ENCODE measurements at places on chromosomes 6 and 20.

GRCh38 chr20:18031050-18031449, 26.7 kb downstream of the OVOL2 start:
- DNase-seq = no peak

- no peak for DNase-seq
These were observed 27.1 kb downstream of the PPP1R3G start for GRCh38 chr6:5112066-5112799.

GRCh38 chr6:26269531-26270485, 95.2 kb upstream of the BTN3A2 start:
- no peak for DNase-seq

- DNase-seq = no peak
These were observed 49.8 kb downstream of the EYA4 start for GRCh38 chr6:133290930-133291329.

DNA sequence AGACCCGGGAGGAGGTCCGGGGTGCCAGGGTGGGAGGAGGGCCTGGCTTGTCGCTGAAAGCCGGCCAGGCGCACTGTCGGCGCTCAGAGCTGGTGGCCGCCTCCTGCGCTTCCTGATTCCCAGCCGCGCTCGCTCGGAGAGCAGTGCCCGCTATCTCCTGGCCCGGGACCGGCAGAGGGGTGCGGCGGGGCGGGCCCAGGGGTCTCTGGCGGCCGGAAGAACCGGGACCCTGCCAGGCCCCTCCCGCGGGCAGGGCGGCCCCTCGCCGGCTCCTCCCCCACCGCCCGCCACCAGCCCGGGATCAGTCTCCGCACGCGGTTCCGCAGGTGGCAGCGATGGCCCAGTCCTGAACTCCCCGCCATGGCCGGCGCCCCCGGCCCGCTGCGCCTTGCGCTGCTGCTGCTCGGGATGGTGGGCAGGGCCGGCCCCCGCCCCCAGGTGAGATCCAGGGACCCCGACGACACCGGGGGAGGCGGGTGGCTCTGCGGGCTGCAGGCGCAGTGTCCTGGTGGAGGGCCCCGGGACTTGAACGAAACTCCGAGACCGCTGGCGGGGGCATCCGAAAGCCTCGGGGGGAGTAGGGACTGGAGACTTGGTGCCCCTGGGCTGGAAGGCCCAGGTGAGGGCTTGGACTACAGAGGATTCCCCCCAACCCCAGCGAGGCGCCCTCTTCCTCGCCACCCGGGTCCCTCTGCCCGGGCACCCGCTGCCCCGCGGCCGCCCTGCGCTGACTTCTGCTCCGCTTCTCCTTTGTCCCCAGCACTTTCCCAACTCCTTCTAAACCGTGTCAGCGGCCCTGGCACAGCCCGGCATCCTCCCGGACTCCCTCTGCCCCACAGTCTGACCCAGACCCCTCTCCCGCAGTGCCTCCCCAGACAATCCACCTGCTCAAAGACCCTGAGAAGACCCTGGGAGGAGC, at the start of gene GLP1R:
Gene GLP1R, plus strand, starts transcription at position 301 of the 919 bp plus-strand sequence. Its CDS starts 60 bp downstream, at position 361.
- no peak for DNase-seq

DNA sequence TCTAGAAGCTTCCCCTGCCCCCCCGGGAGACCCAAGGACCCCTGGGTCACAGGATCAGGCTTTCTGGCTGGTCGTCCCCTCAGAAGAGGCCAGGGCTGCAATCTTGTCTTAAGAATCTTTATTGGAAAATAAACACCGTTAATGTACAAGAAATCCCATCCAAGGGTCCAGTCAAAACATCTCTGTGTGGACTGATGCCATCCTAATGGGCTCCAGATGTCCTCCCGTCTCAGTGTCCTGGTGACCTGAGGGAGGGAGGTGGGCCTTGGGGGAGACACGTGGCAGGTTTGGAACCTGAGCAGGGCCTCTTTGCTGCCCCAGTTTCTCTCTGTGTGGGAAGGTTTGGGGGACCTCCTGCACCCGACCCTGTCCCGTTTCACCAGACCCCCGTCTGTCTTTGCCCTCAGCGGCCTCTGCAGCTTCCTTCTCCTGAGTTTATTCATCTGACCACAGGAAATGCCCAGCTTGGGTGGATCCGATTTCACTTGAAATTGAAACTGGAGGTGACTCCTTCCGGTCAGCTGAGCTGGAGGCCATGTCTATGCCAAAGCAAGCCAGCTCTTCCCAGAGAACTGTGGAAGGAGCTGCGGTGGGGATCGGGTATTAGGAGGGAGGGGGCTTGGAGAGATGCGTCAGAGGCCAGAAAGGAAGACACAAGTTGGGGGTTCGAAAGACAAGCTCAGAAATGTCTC, 75.1 kb downstream of the SLC2A10 start:
- DNase-seq = no peak

DNA sequence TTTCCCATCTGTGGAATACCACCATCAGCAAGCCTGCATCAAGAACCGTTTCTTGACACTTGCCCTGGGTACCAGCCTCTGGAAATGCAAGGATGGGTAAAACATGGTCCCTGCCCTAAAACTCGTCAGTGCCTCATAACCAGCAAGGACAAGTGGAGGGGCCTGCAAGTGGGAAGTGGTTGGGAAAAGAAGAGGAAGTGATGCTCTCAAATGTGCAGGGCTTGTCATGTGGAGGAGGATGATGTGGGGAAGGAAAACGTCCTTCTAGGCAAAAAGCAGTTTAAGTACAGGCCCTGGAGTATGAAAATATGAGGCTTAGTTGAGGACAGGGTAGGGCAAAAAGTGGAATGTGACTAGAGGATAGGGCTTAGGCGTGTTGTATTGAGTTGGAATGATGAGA, 19.0 kb downstream of the RREB1 start:
- DNase-seq = no peak

DNA sequence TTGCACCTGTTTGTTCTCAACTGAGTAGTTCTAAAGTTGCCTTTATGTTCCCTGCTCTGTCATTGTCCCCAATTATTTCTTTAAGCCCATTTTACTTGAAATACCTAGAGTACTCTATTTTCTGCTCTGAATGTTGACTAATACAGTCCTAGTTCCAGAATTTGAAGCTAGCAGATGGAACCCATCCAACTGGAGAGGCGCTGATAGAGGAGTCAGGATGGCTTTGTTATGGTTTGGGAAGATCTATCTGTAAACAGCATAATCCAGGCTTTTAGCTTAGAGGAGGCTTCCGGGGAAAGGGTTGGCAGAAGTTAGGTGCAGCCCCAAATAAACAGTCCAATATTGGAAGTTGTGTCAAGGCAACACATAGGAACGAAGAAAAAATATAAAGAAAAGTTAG, 927.7 kb downstream of the TFAP2A start:
- DNase-seq = no peak

- no peak for DNase-seq
These were observed 3.9 kb downstream of the SSR1 start for GRCh38 chr6:7309050-7309449.

DNA sequence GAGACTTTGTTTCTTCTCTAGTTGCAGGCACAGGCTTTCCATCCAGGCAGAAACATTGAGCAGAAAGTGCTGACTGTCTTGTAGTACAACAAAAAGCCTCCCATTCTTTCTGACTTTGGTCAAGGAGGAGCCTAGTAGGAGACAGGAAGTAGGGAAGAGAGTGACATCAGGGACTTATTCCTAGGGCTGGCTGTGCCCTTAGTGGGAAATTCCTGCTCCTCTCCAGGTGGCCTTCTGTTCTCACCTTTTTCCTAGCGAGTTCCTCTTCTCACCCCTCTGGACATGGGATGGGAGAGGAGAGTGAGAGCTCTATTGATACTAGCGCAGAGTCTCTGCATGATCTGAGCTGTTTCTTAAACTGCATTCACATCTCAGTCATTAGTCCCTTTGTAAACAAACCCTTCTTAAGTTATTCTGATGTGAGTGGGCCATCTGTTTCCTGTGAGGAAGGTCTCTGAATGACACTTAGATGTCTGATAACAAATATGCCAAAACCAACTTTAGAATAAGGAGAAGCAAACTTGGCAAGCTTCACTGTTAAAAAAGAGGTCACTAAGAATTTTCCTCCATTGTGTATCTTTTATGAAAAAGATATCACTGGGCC, 455.0 kb downstream of the GJA1 start:
- no peak for DNase-seq

- no peak for DNase-seq
These were observed 224.3 kb upstream of the TSHZ2 start for GRCh38 chr20:52747845-52748284.

GRCh38 chr6:143061597-143062385, 1.1 kb downstream of the AIG1 start:
- DNase-seq = no peak

DNA sequence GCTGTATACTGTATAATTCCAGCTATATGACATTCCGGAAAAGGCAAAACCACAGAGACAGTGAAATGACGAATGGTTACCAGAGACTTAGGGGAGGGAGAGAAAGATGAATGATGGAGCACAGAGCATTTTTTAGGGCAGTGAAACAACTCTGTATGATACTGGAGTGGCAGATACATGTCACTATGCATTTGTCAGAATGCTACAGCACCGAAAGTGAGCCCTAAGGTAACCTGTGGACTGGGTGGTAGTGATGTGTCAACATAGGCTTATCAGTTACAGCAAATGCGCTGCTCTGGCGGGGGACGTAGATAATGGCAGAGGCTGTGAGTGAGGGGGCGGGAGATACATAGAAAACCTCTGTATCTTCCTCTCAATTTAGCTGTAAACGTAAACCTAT, 201.3 kb upstream of the SSTR4 start:
- no peak for DNase-seq

DNA sequence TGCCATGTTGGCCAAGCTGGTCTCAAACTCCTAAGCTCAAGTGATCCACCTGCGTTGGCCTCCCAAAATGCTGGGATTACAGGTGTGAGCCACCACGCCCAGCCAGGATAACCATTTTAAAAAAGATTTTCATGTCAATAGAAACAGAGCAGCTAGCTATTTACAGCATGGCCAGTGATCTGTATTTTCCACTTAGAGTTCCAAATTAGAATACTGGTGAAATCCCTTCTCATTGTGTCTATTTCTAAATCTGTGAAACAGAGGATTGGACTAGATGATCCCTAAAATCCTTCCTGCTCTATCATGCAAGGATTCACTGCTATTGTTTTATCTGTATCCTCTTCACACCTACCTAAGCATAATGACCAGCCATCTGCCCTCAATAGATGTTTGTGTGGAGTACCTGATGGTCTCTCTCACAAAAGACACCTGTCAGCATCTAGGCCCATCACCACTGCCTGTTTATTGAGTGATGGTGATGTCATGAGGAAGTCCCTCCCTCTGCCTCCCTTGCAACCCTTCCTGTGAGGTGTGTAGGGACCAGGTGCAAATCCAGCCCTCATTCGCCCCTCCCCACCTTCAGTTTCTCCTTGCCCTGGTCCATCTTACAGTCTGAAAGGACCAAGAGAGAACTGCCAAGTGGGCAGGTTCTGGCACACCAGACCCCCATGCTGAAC, 26.5 kb upstream of the SMIM29 start:
- no peak for DNase-seq

DNA sequence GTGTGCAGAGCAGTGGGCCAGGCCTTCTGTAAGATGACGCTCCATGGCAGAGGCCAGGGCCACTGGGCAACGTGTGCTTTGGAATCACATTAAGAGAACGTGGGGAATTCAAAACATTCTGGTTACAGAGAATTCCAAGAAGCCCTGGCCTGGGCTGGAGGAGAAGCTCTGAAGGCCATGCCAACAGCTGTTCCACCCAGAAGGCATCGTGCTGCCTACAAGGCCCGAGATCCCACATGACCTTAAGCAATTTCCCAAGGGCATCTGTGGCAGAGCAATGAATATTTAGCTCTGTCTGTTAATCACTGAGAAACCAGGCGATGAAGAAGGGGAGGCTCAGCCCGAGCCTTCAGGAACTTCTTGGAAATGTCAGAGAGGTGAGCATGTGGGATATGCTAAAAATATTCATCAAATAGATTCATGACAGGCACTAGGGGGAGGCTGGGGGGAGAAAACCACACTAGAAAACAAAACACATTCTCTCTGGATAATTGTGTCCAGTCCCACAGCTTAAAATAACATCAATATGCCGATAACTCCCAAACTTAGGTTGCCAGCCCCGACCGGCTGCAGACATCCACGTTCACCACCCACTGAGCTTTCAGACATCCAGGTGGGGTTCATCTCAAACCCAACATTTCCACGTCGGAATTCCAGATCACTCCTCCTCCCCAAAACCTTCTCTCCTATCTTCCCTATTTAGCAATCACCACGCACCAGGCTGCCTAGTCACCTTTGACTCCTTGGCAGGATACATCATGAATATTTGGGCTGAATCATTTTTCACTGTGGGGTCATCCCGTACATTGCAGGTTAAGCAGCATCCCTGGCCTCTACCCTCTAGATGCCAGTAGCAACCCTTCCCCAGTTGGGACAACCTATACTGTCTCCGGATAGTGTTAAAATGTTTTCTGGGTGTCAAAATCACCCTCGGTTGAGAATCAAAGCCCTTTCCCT, 6.6 kb downstream of the SULF2 start:
- no peak for DNase-seq

DNA sequence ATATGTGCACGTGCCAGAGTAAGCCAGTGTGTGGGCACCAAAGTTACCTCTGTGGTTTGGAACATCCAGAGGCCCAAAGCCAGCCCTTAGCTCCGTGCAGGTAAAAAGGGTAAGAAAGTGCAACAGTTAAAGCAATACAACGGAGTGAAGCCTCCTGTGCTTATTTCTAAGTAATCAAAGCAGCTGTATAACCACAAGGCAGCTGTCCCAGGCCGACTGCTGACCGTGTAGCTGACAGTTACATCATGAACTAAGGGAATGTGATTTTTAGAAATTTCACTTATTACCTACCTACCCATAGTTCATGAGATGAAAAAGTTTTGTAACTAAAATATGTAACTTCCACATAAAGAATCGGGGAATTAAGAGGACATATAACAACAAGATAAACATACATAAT, 121.2 kb upstream of the QKI start:
- no peak for DNase-seq

DNA sequence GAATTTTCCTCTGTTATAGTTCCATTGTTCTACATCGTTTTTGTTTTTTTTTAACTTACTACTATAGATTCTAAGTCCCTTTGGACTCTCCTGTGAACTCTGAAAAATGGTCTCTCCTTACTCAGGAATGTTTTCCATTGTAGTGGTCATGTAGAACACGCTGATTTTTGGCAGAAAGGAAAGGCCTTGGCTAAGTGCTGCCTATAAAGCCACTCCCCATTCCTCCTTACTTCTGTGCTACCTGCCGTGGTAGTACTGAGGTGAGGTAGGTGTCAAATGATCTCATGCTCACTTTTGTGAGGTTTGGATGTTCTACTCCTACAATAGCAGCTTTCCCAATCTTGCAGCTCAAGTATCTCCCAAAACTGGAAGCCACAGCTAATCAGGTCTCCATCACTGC, 270.7 kb downstream of the SLC35F1 start:
- DNase-seq = no peak

- DNase-seq = no peak
These were observed 127.1 kb upstream of the MLIP start for GRCh38 chr6:53984163-53984562.
